RPMI7951 (cell line): ENCODE measurements at places on chromosomes 2 and 18. TPM values are rescaled to one million over a fixed set of nuclear protein-coding genes. Genes with fewer than 3 reads are reported as not detected.
A peak's percentile ranks its signal among the peaks of the same experiment; 100 is the strongest.

Gene DAW1
- 0.10 and 0.48 TPM in 2 replicates for total RNA-seq

Gene PHLPP1
- total RNA-seq, result 4.1 and 4.3 TPM in 2 replicates

Gene SERPINB3
- total RNA-seq, result 0.20 TPM in 1 of 2 replicates, not detected in the other

Gene C2orf66
- total RNA-seq, result 0.12 TPM in 1 of 2 replicates, not detected in the other

Gene LYPD6B
- total RNA-seq, result 21.6 and 25.9 TPM in 2 replicates

Gene TGFA
- total RNA-seq, result 4.2 and 4.3 TPM in 2 replicates

- DNase-seq, result no peak
These were observed 40.5 kb downstream of the LRRFIP1 start for GRCh38 chr2:237667893-237668292.

DNA sequence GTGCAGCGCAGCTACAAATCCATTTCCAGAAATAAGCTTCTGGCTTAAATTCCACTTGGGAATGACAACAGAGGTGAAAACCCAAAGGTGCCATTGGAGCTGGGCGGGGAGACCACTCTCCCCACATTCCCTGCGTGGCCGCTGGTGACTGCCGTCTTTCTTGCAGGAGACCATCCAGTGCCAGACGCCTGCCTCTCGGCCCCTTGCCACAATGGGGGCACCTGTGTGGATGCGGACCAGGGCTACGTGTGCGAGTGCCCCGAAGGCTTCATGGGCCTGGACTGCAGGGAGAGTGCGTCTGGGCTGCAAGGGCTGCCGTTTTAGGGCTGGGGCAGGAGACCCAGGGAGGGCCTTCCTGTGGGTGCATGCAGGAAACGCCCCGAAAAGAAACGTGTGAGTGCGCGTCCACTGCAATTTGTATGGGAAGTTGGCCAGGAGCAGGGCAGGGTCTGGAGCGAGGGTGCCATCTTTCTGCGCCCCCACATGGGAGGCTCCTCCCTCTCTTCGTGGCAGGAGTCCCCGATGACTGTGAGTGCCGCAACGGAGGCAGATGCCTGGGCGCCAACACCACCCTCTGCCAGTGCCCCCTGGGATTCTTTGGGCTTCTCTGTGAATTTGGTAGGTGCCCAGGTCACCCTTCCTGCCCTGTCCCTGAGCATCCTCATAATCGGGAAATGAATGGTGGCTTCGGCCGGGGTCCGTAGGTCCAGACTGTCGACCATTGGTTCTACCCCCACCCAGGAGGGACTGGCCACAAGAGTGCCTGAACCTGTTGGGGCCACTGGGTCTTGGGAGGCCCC is 49.9 kb downstream of the SNED1 start:
- DNase-seq, result no peak

DNA sequence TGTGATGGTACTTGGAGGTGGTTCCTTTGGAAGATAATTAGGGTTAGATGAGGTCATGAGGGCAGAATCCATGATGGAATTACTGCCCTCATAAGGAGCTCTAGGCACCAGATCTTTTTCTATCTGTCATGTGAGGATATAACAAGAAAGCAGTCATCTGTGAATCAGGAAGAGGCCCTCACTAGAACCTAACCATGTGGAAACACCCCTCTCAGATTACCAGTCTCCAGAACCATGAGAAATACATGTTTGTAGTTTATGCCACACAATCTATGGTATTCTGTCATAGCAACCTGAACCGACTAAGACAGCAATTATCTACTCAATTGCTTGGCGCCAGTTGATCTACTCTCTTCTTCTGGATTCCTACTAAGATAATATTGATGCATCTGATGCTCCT is 2.4 kb upstream of the SERPINB10 start:
- no peak for DNase-seq

GRCh38 chr18:65425366-65425765 is 325.4 kb upstream of the CDH7 start:
- DNase-seq, result no peak

- DNase-seq, result no peak
These were observed 34.9 kb downstream of the SCTR start for GRCh38 chr2:119489232-119489952.

GRCh38 chr2:128202791-128203190 is 111.8 kb downstream of the UGGT1 start:
- DNase-seq, result peak; percentile 14

DNA sequence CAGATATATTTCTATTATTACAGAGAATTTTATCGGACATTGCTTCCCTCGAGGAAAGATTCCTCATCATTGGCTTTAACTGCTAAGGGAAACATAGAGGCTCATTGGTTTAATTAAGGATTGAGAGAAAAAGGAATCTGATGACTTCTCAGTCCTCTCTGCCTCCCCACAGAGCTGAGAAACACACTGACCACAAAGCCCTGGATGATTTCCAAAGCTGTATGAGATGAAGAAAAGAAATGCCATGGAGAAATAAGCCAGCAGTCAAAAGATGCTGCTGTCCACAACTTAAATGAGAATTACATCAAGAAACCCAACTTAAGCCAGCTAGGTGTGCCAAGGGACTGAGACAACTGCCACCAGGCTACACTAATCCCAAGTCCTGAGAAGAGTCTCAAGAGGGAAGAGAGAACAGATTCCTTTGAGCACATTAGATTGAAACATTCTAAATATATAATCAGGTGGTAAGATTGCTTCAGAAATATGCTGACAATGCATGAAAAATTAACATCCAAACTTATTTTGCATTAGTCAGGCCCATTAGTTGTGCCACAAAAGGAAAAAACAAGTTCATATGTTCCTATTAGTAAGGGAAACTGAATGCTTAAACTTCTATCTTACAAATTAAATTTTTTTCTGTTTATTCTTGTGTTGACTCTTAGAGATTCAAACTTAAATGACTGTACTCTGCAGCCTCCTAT is 308.1 kb upstream of the CYRIA start:
- DNase-seq, result peak; percentile 20

DNA sequence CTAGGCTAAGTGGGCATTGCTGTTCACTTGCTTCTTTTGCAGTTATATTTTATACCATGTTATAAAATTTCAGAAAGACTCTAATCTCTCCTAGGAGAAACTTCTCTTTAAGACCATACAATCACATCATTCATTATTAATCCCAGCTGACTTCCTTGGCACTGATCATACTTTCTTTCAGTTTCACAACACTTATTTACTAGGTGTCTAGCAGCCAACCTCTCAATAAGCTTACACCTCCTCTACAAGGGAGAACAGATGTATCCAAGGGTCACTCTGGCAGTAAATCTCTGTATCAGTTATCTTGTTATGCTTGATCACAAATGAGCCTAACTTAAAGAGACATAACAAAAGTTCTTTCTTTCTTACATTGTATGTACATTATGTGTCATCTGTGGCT is 69.8 kb upstream of the EPB41L5 start:
- DNase-seq, result no peak

- DNase-seq, result no peak
These were observed 89.9 kb upstream of the STON1 start for GRCh38 chr2:48440103-48440390.

- no peak for DNase-seq
These were observed 13.5 kb downstream of the TEX51 start for GRCh38 chr2:126912201-126912600.

- DNase-seq, result peak; percentile 87
These were observed 266.8 kb downstream of the ALPK2 start for GRCh38 chr18:58362027-58362575.
